ENCODE measurements at places on chromosomes 2 and 18. TPM values are rescaled to one million over a fixed set of nuclear protein-coding genes. Genes with fewer than 3 reads are reported as not detected.

ABCB11 gene
- 0.02 TPM for total RNA-seq

C2orf92 gene
- 8.5 TPM for total RNA-seq

IL1RN gene
- not detected for total RNA-seq

GPR45 gene
- 0.22 TPM for total RNA-seq

LYPD6 gene
- 1.1 TPM for total RNA-seq

NAB1 gene
- 25.4 TPM for total RNA-seq

GRCh38 chr2:96866586-96866985, 3.3 kb downstream of the SEMA4C start:
- no peak for DNase-seq

DNA sequence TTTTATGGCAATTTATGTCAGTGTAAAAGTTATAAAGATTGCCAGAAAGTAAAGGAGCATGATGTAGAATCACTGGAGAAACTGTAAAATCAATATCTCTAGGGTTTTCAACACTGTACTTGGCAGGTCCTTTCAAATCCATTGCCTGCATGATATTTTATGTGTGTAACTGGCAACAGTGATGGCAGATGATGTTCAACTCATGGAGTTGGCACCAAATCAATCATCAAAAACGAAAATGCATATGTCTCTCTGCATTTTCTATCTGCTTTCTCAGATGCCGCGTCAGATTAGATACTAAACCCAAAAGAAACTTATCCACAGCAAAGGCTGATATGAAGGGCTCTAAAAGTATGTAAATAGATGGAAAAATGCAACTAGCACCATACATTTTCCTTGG, 1395.5 kb upstream of the PIK3C3 start:
- no peak for DNase-seq

- no peak for DNase-seq
These were observed 93.6 kb upstream of the TMEFF2 start for GRCh38 chr2:192288295-192288694.

DNA sequence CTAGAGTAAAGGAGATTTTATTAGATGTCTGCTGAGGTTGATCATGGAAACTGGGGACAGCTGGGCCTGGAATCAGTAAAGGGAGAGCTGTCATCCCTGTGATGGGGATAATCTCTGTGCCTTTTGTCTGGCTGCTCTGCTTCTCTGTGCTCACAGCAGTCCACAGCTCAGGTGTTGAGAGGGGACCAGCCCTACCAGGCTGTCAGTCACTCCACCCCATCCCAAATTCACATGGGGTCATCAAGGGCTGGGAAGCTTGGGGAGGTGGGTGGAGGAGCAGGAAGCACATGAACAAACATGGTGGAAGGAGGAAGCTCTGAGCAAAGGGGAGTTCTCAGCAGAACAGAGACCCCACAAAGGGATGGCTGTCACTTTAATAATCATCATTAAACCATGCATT, 13.7 kb upstream of the LRRFIP1 start:
- no peak for DNase-seq

DNA sequence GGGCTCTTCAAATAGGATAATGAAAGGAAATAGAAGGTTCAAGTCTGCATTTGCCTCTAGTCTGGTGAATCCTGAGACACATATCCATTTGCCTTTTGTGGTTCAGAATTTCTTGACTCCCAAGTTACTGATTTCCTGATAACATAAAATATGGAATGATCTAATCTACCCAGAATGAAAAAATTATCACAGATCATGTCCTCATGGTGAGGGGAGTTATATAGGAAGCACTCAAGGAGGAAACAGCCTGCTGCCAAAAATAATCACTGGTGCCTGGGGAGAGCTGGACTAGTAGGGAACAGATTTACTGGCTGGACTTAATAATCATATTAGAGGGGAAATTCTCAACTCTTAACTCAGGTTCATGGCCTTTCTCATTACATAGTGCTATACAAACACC, 95.5 kb upstream of the STK17B start:
- DNase-seq, result no peak

- no peak for DNase-seq
These were observed 96.7 kb downstream of the DGKD start for GRCh38 chr2:233450864-233451575.

- no peak for DNase-seq
These were observed 7.0 kb downstream of the STAT4 start for GRCh38 chr2:191143791-191144190.

- DNase-seq, result no peak
These were observed 648.2 kb downstream of the STK39 start for GRCh38 chr2:167599219-167599618.

- no peak for DNase-seq
These were observed 1293.1 kb upstream of the SLC39A10 start for GRCh38 chr2:194363878-194364277.

GRCh38 chr2:134120733-134121630, 132.9 kb upstream of the MGAT5 start:
- DNase-seq, result peak; percentile 74

GRCh38 chr2:209726311-209726710, 45.3 kb upstream of the UNC80 start:
- no peak for DNase-seq

DNA sequence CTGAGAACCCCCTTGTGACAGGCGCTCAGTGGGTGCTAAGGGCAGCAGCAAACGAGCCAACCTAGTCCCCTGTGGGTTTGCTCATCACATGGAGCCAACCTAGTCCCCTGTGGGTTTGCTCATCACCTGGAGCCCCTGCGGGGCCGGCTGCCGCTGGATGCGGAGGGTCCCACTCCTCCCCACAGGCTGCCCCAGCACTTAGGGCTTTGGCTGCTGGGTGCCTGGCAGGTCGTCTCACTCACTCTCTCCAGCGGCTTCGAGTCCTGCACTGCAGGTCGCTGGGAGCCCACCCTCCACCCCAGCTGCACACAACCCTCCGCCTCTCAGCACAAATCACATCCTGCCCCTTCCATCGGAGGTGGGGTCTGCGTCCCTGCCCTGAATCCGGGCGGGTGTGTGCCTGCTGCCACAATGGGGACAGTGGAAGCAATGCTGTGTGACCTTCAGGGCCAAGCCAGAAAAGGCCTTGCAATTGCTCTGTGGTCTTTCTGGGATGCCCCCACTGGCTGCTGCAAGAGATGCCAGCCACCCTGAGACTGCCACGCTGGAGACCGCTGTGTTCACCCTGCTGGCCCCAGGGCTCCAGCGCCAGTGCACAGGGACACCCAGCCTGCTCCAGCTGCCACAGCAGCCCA, 248.1 kb upstream of the SALL3 start:
- no peak for DNase-seq

DNA sequence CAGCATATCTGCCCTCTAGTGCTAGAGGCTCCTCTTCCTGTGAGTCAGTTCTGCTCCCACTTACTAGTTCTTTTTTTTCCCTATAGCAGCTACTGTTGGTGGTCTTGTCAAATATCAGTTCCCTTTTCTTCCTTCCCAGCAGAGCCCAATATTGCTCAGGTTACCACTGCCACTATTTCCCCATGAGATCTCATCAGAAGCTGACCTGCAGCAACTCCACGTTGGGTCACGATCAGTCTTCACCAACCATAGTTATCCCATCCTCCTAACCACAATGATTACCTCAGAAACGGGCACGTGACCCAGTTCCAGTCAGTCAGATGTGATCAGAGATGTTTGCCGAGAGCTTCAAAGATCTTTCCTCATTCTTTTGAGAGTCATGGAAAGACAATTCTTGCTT, 59.7 kb upstream of the CAPN13 start:
- DNase-seq, result no peak

DNA sequence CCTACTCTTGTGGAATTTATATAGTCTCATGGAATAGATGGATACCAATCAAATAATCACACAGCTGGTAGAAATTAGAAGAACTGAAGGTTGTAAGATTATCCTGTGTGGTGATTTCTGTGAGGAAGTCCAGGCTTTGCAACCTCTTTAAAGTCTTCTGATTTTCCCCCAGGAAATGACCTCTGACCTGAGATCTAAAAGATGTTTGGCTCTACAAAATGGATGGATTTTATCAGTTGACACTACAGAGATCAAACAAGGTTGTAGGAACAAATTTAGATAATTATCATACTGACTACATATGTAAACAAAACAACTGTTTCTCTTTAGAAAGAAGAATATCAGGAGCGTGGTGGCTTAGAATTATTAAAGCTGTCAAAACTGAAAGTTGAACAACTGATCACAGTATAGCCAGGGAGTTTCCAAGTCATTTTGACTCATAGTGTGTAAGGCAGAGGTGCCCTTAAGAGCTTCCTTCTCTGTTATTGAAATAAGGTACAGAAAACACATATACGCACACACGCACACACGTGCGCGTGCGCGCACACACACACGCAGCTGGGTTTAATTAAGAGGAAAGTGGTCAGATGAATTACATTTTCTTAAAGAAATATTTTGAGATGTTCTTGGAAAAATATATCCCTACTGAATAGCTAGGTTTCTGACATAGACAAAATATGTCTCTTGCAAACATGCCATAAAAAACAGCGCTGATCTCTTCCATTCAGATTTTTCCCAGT, 35.5 kb upstream of the PELI1 start:
- DNase-seq, result no peak

DNA sequence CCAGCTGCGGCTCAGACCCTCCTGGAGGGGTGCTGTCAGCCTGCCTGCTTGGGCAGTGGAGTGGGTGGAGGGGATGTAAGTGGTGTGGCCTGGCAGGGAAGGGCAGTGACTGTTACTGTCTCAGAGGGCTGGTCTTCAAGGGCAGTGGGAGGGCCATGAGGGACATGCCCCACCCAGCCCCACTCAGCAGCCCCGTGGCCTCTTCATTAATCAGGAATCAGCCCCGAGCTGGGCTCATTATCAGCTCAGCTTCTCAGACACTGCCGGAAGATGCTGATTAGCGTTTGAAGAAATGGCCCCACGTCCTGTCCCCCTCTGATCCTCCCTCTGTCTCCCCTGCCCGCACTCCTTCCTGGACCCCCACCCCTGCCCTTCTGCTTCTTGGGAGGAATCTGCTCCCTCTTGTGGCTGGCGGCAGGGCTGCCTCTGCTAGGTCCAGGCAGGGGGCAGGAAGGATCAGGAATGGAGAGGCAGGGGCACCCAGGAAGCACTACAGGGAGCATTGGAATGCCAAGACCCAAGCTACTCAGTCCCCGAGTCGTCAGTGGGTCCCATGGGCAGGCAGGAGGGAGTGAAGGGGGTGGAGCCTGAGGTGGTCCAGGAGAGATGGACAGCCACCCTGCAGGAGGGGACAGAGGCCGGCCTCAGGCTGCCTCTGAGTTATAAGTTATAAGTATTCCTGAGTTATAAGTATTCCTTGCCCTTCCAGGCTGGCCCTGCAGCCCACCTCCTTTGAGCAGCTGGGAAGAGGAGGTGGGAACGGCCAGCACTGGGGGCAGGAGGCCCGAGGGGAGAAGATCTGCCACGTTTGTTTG, 7.0 kb downstream of the ASIC4 start:
- DNase-seq, result no peak

DNA sequence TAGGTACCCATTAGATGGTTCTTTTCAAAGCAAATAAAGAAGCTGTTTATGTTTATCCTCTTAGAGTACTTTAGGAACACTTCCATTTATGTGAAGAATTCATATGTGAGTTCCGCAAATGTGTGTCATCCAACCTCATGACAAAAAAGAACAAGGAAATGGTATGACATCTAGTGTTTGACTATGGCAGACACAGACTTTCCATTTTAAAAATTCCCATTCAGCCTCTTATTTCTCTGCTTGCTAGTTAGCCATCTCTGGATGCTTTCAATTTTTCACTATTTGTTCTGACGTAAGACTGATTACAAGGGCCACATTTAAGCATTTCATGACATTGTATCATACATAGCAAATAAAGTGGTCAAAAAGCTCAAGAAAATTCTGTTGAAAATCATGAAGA, 103.0 kb downstream of the ZAP70 start:
- DNase-seq, result no peak

- DNase-seq, result peak; percentile 77
These were observed 6.5 kb upstream of the CAPN10 start for GRCh38 chr2:240579771-240580614.

DNA sequence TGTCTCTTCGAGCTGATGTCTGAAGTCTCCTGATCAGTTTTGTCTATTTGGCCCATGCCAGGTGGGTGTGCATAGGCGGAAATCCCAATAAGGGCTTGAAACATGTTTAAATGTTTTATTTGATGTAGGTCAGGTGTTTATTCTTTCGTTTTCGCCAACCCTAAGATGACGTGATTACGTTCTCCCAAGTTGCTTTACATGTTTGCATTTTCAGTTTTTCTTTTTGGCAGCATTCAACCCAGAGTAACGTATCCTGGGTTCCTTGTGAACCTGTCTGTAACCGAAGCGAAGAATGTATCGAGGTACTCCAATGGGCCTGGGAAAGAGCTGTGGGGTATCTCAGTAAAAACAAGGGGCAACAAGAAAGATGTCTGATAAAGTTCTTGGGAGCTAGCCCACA, 3.1 kb downstream of the ALPK2 start:
- no peak for DNase-seq

GRCh38 chr2:208406474-208407451, at the start of gene PTH2R:
Gene PTH2R (plus strand): TSS chr2:208406792. CDS start chr2:208407044, 252 bp downstream.
- peak; percentile 2 for DNase-seq

DNA sequence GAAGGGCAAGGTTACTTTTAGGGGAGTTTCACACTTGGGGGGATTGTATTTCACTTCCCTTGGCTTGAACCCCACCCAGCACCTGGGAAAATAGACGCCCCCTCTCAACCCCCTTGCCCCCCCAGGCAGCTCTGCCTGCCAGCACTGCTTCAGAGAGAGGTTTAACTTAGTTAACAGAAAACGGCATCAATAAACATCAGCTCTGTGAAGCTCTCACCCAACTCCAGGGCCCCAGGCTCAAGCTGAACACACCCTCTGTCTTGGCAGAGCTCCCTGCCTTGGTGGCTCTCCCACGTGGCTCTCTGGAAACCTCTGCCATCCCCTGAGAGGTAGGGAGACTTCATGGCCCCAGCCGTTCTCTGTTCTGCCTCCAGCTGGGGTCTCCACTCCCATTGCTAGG, 244.1 kb downstream of the ACKR3 start:
- DNase-seq, result no peak

DNA sequence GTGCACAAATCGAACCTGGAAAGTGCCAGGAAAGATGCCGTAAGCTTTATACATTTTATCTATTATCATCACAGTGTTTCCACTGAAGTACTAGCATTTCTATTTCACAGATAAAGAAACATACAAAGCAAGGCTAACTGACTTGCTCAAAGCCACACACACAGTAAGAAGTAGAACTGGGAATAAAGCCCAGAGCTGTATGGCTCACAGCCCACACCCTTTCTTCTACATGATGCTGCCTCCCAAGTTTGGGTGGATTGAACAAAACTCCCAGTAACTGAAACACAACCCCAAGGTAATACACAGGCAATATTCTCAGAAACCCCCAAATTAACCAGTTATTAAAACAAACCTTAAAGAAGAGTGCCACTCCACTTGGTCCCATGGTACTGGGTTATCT, 11.2 kb downstream of the SAP130 start:
- DNase-seq, result peak; percentile 14

DNA sequence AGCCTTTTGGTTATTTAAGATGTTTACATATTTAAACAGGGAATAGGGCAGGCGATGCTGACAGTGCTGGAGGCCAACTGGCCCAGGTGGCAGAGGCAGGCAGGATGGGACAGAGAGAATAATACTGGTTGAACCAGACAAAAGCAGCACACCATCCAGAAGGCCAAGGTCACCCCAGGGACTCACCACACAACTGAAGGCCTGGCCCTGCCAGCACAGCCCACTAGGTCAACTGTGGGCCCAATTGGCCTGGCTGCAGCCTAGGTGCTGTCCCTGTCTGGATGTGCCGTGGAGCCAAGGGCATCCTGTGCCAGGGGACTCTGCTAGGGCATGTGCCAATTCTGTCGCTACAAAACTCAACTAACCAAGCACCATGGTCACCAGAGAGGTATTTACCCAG, 69.2 kb downstream of the RNF152 start:
- no peak for DNase-seq

- DNase-seq, result no peak
These were observed 35.9 kb downstream of the PTGR3 start for GRCh38 chr18:75173125-75173432.

GRCh38 chr18:48989304-48990303, 38.8 kb upstream of the SMAD7 start:
- no peak for DNase-seq

Measured in astrocyte (in vitro differentiated cells and primary cell).